Stimulated activated CD4-positive, alpha-beta T cell treated with anti-CD3 and anti-CD28 coated beads, Interleukin-1b, Interleukin-23, amount 100 ng/mL, for 48 hours (primary cell): ENCODE measurements at places on chromosomes 13 and 19.

DNA sequence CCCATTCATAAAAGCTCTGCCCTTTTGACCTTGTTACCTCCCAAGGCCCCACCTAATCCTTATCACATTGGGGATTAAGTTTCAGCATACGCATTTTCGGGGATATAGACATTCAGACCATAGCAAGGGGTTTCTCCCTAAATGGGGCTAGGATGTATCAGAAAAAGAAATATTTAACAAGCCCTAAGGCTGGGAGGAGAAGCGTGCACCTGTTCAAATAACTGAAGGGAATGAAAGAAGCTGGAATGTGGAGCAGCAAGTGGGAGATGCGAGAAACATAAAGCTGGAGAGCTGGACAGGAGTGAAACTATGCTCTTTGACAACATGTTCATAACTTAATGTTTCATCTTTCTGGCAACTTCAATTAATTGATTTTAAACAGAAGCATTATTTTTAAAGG is 811.8 kb upstream of the GPC6 start:
- no peak for DNase-seq

GRCh38 chr19:2154587-2155075 is 3.3 kb upstream of the AP3D1 start:
- no peak for DNase-seq

DNA sequence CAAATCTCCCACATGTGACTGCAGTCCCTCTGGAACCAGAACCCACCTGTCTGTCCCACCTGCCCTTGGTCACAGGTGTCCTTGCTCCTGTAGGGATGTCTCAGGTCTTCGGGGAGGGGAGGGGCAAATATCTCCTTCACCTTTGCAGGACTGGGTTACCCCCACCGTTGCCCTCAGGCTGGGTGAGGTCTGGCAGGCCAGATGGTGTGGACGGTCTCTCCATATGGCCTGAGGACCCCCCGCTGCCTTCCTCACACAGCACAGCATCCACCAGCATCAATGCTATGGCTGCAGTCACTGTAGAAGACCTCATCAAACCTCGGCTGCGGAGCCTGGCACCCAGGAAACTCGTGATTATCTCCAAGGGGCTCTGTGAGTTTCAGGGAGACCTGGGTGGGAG is 10.0 kb downstream of the SLC5A5 start:
- DNase-seq, result no peak

GRCh38 chr13:111373486-111373885 is 53.0 kb downstream of the TEX29 start:
- no peak for DNase-seq

GRCh38 chr13:43432958-43433357 is 353.8 kb downstream of the ENOX1 start:
- no peak for DNase-seq

DNA sequence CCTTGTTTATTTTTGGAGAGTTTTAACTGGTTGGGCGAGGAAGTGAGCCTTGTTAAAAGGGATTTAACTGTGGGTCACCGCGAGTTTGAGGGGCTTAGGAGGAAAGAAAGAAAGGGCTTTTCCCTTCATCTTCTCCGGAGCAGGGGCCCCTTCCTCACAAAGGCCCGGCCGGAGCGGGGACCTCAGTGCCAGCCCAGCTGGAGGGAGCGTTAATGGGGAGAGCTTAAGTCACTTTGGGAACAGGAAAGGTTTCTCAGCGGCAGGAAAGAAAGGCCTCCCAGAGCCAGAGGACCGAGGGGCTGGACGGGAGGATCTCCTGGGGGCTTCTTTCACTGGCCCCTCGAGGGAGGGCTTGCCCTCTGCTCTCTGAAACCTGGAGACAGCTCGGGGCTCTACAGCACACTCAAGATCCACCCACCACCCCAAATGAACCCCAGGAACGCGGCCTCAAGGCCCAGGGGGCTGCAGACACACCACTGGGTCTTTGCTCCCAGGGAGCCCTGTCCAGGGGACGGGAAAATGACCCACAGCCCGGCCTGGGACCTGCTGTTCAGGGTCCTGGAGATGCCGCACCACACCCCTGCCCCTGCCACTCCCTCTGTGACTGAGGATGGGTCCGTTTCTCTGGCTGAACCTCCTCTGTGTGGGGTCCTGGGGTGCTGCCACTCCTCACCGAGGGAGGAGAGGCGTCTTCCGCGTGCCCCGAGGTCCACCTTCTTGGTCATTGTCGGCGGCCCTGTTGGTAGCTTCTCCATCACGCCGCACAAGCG is 128.3 kb downstream of the URI1 start:
- DNase-seq, result no peak

DNA sequence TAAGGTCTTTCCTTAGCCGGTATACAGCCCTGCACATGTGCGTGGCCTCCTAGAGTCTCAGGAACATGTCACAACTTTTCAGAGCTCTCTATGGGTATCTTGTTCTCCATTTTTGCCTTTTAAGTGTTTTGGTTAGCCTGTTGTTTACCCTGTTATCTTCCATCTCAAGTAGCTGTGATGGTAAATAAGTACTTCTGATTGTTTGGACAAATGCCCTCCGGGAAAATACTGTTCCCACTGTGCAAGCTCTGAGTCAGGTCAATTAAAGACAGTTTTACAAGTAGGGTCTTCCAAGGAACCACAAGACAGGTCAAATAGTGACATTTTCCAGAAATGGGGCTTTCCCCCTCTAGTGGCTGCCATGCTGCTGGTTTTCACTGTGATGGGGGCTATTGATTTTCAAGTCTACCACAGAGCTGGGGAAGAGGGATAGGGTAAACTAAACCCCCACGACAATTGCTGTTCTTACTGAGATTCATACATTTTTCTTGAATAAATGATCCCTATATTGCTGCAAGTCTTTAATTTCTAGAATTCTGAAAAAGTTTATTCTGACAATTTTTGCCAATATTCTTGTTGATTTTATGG is 109.5 kb downstream of the TM9SF2 start:
- DNase-seq, result no peak

GRCh38 chr13:31174018-31174417 is 12.3 kb upstream of the HSPH1 start:
- no peak for DNase-seq

- DNase-seq, result no peak
Observed at GRCh38 chr13:50691681-50692263, 151.7 kb downstream of the DLEU7 start.

GRCh38 chr13:74647211-74647610 is 513.0 kb upstream of the KLF12 start:
- no peak for DNase-seq

DNA sequence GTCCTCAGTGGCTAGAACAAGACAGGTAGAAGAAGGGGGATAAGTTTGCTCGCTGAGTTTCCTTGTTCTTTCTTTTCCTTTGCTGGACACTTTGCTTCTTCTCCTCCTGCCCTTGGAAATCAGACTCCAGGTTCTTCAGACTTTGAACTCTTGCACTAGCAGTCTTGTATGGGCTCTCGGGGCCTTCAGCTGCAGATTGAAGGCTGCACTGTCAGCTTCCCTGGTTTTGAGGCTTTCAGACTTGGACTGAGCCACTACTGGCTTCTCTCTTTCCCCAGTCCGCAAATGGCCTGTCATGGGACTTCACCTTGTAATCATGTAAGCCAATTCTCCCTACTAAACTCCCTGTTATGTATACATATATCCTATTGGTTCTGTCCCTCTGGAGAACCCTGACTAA is 379.8 kb downstream of the NDFIP2 start:
- no peak for DNase-seq

GRCh38 chr19:41123716-41124294 is 9.6 kb downstream of the CYP2F1 start:
- DNase-seq, result no peak

DNA sequence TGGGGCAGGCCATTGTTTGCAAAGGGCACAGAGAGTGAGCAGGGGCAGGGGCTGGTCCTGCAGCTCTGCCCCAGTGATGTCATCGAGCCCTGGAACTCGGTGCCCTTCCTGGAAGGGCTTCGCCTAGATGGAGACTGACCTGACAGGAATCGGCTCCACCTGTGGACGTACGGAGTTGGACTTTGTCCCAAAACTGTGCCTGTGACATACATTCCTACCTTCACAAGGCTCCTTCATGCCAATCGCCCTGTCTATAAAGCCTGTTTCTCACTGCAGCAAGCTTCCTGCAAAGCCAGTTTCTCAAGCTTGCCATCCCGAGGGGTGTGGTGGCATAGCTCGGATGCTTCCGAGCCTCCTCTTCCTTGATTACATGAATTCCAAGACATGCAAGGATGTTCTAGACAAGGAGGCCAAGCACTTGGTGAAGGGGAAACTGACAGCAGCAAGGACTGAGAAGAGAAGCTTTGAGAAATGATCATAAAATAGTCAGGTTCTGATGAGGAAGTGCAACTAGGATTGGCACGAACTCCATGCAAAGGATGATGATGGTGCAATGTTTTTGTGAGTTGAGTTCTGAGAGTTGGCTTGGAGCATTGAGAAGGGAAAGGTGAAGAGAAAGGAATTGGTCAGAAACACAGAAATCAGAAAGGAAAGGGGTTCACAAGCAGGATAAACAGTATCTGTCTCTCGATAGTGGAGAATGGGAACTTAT is 73.6 kb upstream of the STK24 start:
- no peak for DNase-seq

DNA sequence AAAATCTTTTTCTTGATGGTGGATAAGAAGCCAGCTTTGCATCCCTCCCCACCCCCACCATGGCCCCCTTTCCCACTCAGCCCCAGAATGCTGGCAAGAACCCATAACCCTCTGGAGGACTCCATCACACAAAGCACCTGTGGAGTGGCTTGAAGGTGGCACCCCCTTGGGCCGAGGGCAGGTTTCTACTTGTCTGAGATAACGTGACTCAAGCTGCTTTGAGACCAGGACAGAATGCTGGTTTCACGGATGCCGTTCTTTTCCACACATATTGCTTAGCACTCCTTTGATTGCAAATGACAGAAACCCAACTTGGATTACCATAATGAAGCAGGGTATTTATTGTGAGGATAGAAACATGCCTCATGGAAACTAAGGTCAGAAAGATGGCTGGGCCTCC is 82.2 kb downstream of the LACC1 start:
- DNase-seq, result no peak

- DNase-seq, result no peak
Observed at GRCh38 chr19:892243-892893, 619 bp downstream of the MED16 start.

GRCh38 chr19:53394522-53394973 is 401 bp upstream of the ZNF765 start:
- DNase-seq, result no peak

GRCh38 chr19:17035842-17036424 is 9.3 kb upstream of the CPAMD8 start:
- no peak for DNase-seq

DNA sequence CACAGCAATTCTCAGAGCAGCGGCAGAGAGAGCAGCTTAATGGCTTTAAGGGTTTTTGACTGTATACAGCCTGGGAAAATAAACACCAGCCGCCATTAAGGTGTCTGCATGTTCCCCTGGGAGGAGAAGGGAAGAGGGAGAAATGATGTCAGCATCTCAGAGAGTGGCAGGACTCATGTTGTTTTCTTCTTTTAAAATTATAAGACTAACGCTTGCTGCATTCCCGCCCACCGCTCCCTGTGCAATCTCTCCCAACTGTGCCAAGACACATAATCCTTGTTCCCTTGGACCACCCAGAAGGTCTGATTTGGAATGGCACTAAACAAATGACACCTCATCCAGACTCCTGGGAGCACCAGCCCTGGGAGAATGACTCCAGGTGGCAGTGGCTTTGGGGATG is 27.7 kb upstream of the FAM216B start:
- DNase-seq, result no peak

- no peak for DNase-seq
Observed at GRCh38 chr13:90015565-90016507, 1331.7 kb upstream of the MIR17HG start.

- no peak for DNase-seq
Observed at GRCh38 chr19:18090545-18091216, 3.9 kb upstream of the IL12RB1 start.

DNA sequence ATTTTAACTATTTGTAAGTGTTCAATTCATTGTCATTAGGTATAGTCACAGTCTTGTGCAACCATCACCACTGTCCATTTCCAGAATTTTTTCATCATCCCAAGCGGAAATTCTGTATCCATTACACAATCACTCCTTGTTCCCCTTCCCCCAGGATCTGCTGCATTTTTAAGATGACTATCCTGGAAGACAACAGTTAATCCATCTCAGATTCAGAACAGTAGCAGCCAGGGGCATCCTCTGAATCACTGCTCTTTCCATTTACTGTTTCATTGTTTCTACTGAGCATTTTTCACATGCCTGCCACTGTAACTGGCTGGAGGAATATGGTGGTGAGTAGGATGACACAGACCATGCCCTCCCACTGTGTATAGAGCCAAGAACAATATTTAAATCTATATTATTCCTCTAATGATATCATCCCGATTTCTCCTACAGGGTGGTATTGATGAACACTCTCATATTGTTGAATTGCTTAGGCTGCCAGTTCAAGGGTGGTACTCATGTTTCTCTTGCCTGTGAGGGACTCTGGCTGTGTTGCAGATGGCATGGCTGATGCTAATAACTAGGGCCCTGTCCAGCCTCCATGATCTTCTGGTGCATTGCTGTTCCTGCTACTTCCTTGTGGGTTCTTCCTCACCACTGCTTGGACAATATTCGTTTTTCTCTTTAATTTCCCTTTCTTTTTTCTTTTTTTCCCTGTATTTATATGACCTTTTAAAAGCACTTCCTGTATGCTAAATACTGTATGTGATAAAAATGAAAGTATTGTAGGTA is 59.0 kb downstream of the WDFY2 start:
- DNase-seq, result peak; percentile 7

- no peak for DNase-seq
Observed at GRCh38 chr19:41551212-41551610, 24.8 kb upstream of the CEACAM21 start.

GRCh38 chr13:106471957-106472543 is 63.4 kb downstream of the EFNB2 start:
- no peak for DNase-seq

DNA sequence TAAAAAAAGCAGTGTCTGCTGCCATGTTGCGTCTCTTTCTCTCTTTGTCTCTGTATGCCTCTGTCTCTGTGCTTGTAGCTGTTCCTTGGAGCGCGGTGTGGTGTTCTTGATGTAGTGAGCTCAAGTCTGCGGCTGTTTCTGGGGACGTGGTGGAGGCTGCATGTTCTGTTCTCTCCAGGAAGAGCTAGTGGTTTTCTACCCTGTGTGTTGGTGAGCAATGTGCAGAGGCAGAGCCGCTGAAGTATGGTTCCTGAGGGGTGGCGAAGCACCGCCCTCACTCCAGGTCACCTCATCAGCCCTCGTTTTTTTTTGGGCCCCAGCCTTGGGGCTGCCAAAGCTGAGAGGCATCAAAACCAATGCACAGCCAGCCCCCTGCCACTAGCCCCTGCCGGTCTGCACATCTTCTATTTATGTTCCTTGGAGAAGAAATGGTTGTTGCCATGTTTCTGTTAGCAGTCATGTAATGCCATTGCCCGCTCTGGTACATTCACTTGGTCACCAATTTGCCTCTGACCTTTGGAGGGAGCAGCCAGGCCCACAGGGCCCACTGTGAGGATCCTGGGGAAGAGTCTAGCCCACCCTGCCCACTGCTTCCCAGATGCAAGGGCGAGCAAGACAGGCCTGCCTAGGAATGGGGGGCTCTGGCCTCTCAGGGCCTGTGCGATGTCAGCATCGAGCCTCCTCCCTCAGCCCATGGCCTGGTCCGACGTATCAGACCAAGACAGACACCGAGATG is 7.2 kb downstream of the HNRNPL start:
- peak; percentile 65 for DNase-seq

- no peak for DNase-seq
Observed at GRCh38 chr13:75558145-75558840, 8.7 kb downstream of the UCHL3 start.

- no peak for DNase-seq
Observed at GRCh38 chr13:114099191-114099590, 33.2 kb downstream of the RASA3 start.
